ENCODE measurements at places on chromosomes 1 and 21.

DNA sequence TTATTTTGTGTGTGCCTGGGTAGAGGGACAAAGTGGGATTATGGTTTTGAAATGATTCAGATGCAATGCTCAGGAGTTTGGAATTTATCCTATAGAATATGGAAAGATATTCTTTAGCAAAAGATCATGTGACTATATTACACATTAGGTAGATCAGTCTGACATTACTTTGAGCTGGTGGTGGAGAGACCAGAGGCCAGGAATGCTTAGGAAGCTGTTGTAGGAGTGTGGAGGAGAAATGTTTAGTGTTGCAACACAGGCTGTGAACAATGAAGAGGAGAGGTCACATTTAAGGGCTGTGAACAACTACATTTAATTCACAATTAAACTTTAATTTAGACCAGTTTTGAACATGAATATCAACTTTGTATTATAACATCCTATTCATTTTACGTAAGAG, 45.3 kb upstream of the PODN start:
- DNase-seq: no peak

DNA sequence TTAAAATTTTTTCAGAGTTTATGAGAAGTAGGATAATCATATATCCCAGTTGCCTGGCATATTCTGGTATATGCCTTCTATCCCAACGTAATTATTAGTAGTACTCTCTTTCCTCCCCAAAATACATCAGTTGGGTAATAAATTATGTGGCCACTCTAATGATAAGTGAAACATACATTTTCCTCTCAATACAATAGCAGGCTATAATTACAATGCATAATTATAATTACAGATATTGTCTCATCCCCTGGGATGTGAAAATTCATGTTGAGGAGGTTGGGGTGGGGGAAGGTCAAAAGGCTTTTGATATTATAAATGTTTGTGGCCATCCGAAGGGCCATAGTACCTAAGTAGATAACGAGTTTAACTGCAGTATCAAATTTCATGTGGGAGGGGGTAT, 277.1 kb downstream of the ST6GALNAC3 start:
- no peak for DNase-seq

GRCh38 chr1:33224166-33224707, 32.1 kb upstream of the ZNF362 start:
- no peak for DNase-seq

GRCh38 chr1:191695865-191696264, 462.4 kb upstream of the RGS18 start:
- no peak for DNase-seq

DNA sequence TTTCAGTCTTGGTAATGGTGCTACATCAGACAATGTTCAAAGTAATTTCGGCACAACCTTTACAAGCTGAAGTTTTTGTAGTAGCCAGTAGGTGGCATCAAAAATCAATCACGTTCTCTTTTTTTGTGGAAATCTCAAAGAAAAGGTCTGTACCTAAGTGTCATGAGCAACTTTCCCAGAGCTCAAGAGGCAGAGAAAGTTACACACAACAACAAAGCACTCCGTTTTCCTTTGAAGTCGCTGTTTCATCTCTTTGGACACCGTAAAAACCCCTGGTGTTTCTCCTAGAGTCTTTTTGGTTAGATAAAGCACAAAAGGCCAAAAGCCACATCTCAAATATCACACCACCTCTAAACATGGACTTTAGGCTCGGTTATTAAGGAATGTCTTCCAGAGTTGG, 131.6 kb downstream of the LHX8 start:
- no peak for DNase-seq

GRCh38 chr1:110150330-110151174, at the start of gene SLC6A17:
Gene SLC6A17, plus strand, starts transcription at chr1:110150494. Its CDS starts 16,436 bp downstream, at chr1:110166930.
- DNase-seq: no peak

DNA sequence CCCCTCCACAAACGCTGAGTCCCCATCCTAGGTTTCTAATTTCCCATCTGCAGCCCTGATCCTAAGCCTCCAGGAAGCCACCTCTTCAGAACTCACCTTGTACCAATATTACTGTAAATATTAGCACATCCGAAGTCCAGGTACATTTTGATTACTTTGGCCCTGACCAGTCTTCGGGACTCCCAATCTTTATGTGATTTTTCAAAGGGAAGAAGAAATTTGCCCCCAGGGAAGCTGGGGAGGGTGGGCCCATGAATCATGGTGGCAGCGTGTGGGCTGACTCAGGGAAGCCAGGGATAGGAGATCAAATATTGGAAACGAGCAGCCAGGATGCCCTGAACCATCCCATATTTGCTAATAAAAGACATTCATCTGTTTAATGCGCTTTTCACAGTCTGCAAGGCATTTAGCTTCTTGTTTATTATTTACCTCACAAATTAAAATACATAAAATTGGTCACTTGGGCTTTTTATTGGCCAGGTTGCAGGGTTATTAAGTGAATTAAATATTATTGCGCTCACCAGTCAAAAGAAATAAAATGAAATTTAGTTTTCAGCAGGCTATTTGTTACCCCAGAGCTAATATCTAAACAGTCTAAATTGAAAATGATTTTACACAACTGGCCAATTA, 46.6 kb downstream of the KIAA0040 start:
- DNase-seq: no peak

GRCh38 chr21:34732388-34732821, 63.6 kb downstream of the CLIC6 start:
- DNase-seq: no peak

- no peak for DNase-seq
Measured at GRCh38 chr1:47921935-47922415, 75.2 kb downstream of the TRABD2B start.

DNA sequence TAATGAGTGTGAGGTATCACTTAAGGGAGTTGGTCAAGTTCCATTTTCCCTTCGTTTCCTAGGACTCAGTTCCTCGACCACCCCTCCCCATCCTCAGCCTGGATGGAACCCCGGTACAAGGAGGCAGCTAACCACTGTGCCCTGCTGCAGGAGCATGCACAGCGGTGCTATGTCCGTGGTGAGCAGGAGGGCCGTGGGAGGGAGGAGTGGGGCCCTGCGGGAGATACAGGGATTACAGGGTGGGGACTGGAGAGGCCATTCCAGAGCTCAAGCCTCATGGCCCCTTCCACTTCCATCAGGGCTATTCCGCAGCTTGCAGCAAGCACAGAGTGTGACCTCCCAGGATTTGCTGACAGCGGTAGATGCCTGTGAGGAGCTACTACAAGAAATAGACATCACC, 25.8 kb downstream of the HYI start:
- DNase-seq: no peak

GRCh38 chr1:42759114-42759513, 7.7 kb downstream of the P3H1 start:
- no peak for DNase-seq

DNA sequence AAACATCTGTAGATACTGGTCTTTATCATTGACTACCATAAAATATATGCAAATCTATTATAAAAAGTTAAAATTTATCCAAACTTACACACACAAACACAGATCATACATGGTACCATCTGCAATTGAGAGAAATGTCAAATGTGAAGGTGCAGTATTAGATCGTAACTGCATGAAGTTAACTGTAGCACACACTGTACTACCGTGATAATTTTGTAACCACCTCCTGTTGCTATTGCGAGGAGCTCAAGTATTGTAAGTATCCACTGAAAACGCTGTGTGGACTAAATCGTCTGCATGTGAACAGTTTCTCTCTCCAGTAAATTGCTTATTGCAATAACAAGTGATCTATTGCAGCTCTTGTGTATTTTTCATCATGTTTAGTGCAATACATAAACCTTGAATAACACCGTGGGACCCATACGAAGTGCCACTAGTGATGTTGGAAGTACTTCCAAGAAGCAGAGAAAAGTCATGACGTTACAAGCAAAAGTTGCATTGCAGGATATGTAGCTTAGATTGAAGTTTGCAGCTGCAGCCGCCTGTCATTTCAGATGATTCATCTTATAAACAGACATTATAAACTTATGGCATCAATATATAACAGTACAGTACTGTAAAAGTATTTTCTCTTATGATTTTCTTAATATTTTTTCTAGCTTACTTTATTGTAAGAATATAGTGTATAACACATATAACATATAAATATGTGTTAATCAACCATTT, 172.9 kb downstream of the SDCCAG8 start:
- DNase-seq: no peak

DNA sequence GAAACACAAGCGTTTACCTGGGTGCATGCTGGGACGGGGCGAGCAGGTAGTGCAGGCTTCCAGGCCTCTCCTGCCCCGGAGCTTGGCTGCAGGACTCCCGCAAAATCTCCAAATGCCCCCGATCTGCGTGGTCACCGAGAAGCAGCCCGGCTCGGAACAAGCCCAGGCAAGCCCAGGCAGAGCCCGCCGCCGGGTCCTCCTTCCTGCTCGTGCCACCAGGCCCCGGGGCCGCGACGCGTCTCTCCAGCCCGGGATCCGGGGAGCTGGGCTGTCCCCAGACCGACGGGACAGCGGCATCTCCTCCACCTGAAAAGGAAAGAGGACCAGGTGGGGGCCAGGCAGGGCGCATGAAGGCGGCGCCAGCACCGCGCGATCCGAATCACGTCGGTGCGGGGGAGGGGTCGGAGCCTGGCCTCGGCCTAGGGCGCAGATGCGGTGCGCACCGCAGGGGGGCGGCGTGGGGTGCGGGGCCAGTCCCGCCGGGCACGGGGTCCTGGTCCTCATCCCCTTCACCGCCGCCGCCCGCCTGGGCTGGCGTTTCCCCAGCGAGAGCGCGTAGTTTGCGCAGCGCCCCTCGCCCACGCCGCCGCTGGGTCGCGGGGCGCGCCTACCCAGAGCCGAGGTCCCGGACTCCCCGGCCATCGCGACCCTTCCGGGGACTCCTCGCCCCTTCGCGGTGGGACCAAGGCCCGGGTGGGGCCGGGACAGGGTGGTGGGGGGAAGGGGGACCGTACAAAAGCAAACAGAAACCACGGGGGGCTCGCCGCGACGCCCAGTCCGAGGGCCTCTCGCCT, 52.4 kb upstream of the H6PD start:
- DNase-seq: no peak

DNA sequence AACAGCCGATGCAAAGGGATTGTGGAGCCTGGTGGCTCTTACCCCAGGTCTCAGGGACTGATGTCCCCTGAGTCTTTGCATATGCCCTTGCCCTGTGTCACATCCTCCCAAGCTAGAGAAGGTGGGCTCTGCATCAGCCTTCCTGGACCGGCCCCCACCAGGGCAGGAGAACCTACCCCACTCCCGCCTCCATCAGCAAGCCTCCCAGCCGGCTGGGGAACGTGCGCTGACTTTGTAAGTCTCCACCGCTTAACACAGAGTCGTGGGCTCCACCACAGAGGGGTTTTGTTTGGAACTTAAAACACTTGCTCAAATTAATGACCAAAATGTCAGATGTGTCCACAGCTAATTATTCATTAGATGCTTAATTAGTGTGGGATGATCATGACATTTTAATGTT, 255.2 kb upstream of the VAMP3 start:
- DNase-seq: no peak

DNA sequence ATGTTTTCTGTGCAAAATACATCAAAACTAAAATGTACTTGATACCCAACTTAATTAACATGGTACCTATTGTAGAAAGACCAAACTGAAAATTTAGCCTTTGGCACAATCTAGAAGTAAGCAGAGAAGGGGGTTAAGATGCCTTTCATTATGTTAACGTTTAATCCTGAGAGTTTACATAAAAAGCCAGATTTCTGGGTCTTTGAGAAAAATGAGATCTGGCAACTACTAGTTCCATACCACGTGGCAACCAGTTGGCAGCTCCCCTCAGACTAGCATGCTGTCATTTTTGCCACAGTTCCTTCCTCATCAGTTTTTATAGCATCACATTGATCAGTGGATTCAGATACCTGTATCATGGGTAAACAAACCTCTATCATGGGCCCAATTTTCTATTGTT, 1.5 kb downstream of the RO60 start:
- no peak for DNase-seq

- DNase-seq: peak; percentile 58
Measured at GRCh38 chr1:211591980-211592493, 13.1 kb upstream of the SLC30A1 start.

DNA sequence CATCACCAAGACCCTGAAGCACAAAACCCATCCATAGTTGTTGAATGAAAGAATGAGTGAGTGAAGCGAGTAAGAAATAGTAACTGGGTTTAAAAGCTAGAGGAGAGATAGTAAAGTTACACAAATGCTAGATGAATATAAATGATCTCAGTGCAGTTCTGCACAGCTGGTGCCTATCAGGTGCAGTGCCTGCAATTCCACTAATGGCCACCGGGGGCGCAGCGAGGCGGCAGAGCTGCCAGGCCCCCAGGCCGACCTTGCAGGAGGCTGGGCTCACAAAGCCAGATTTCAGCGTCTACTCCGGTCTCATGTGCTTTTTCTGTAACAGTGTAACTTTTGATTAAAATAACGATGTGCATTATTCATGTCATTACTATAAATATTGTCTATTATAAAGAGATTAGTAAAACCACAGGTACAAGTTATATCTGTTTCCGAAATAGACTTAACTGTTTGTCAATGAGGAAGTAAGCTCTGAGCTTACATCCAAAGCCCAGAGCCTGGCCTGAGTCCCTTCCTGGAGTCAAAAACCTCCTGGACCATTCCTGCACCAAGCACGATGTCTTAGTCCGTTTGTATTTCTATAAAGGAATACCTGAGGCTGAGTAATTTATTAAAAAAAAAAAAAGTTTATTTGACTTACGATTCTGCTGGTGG, 477.6 kb downstream of the NPHP4 start:
- peak; percentile 56 for DNase-seq

GRCh38 chr1:215793180-215793579, 226.1 kb downstream of the KCTD3 start:
- DNase-seq: peak; percentile 6

DNA sequence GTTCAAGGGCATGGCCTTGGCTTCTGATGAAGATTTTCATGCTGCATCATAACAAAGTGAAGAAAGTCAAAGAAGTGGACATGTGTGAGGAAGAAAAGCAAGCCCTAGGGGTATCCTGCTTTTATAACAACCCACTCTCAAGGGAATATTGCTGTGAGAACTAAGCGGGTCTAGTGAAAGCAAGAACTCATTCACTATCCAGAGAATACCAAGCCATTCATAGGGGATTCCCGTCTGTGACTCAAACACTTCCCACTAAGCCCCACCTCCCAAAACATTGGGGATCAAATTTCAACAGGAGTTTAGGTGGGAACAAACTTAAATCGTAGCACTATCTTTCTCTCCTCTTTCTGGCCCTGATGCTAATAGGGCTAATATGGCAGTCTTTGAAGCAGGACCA, 98.5 kb upstream of the CTTNBP2NL start:
- DNase-seq: no peak

All from H54 (cell line).